ENCODE measurements at places on chromosomes 5 and 9.
A peak's percentile ranks its signal among the peaks of the same experiment; 100 is the strongest.

- DNase-seq = peak; percentile 53
Measured at GRCh38 chr5:122715095-122715494, 59.8 kb upstream of the SNX2 start.

- peak; percentile 13 for DNase-seq
Measured at GRCh38 chr5:86971034-86971571, 296.6 kb upstream of the RASA1 start.

GRCh38 chr9:8622871-8623270 is 823.3 kb upstream of the DMAC1 start:
- no peak for DNase-seq

DNA sequence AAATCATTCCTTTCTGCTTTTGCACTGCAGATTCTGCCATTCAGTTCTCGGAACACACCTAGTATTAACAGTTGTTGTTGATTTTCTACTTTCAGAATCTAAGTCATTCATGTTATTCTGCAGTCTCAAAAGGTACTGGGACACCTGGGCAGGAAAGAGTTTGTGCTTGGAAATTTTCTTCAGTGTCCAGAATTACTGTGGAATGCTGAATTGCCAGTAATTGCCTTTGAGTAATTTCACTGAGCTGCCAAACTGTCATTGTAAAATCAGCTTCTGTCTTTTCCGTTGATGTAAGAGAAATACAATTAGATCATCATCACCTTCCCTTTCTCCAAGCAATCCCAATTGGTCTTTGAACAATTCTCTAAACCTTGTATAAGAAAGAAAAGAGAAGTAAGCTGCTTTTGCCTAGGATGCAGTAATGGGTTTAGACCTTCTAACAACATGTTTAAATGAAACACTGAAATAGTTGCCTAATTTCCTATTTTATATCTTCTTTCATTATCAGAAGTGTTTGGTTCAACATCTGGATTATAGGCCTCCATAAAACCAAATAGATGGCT is 75.7 kb upstream of the TGFBR1 start:
- peak; percentile 30 for DNase-seq

GRCh38 chr5:178505639-178506407 is 84.4 kb downstream of the COL23A1 start:
- no peak for DNase-seq

DNA sequence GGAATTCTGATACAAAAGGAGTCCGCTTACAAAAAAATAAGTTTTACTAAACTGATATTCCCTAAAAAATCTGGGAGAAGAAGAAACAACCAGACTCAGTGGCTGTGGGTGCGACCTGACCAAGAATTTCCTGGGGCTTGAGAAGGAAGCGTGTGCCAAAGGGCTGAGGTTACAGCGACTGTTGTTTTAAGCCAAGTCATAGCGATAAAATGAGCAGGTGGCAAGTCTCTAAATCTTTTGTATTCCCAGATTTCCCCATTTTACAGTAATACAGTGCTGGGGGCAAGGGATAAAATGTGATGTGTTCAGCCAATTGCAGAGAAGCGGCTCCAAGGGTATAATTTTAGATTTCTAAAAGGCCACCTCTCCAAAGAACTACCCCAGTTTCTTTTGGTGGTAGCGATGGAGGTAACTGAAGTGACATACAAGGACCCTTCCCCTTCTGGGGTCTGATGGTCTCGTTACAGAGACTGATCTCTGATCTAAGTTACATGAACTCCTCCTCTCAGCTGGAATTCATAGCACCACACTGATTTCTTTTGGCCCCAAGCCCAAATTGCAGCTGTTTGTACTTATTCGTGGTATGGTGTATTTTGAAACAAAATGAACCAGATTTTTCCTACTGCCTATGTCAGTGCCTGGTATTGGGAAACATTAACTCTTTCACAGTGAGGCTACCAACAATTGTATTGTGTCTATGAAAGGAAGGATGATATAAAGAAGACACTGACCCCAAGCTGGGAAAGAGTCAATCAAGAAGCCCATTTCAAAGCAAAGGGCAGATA is 41.6 kb downstream of the LPAR1 start:
- peak; percentile 86 for DNase-seq

GRCh38 chr9:79857188-79857587 is 285.4 kb downstream of the TLE4 start:
- DNase-seq = no peak

DNA sequence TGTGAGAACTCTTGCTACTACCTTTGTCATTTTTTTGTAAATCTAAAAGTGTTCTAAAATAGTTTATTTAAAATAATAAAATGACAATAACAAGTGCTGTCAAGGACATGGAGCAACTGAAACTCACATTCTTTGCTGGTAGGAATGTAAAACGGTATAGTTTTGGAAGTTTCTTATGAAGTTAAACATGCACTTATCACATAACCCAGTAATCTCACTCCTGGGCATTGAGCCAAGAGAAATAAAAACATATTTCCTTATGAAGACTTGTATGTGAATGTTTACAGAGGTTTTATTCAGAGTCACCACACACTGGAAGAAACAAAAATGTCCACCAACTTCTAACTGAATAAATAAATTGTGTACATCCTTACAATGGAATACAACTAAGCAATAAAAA is 46.0 kb upstream of the COL15A1 start:
- peak; percentile 54 for DNase-seq

- DNase-seq = no peak
Measured at GRCh38 chr5:144281784-144282183, 111.1 kb downstream of the KCTD16 start.

- DNase-seq = no peak
Measured at GRCh38 chr9:8078641-8079140, 279.1 kb upstream of the DMAC1 start.

DNA sequence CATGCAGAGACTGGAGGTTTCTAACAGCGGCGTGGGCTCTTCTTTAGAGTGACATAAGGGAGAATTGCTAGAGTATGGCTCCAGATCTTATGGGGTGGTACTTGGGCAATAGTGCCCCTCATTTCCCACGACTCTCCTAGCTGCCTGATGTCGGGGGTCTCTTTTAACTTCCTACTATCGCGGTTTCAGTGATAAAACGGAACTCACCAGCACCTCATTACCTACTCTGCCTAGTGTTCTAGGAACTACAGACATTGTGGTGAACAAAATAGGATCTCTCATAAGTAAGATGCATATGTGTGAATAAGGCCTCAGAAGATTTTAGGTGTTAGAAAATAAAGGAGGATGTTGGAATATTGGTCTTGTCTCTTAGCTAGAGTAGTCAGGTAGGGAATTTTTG is 1.1 kb downstream of the ICE1 start:
- no peak for DNase-seq

GRCh38 chr5:76874088-76874581 is 24.3 kb downstream of the S100Z start:
- DNase-seq = no peak

DNA sequence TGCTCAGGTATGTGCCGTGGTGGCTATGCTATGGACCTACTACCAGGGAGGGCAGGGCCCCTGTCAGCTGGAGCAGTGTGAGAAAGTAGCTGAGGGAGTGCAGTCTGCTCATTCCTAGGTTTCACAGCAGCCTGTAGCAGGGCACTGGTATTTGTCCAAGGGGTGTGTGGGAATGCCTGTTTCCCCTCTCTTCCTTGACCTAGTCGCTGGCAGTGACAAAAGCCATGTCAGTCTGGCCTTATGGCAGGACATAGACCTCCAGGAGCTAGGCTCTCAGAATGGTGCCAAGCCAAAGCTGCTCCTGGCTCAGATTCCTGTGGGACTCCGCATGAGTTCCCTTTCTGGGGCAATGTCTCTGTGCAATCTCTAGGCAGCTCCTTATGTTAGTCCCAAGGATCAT is 253.9 kb upstream of the TYRP1 start:
- no peak for DNase-seq

GRCh38 chr5:74865804-74866595 is at the start of gene FAM169A:
TSS of gene FAM169A (minus strand) at chr5:74866387. CDS start at chr5:74841676, 24,711 bp downstream.
- peak; percentile 39 for DNase-seq

DNA sequence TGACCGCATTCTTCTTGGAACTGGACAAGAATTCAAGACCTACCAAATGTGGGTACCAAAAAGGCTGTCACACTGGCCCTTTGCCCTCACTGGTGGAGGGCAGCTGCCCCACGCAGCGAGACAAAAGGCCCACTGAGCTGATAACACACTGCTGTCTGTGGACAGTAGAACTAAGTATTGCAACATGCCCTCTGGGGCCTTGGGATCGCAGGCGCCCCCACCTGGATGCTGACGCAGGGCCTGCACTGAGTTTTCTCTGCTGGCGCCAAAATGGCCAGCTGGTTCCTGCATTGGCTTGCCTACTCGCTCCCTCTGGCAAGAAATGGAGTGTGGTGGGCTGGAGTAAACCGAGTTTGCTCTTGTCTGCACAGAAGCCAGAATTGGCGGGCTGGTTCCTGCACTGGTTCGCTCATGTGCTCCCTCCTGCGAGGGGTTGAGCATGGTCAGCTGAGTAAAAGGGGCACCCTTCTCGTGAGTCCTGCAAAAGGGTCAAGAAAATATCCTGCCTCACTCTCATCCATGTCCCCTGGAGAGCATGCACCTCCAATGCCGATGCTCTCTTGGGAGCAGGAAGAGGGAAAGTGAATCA is 55.7 kb downstream of the NXNL2 start:
- DNase-seq = no peak

GRCh38 chr9:136220017-136220729 is 15.2 kb upstream of the LHX3 start:
- DNase-seq = peak; percentile 17

All from fibroblast of skin of right quadriceps (primary cell).